Cerebellum (tissue), 4 donors: ENCODE measurements at places on chromosomes 16 and 17.

DNA sequence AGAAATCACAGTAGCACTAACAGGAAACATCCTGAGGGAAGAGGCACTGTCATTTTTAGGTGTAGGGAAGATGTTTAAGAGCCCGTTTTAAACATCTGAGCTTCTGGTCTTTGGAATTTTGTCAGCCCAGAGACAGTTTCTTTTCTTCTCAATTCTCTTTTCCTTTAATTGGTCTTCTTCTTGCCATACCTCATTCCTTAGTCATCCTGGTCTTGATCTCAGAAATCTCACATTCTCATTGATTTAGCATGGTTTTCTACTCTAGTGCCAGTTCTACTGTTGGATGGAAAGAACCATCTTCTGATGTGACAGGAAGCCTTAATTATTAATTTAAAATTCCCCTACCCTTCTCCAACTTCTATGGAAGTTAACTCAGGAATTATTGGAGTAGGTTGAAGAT, 25.4 kb downstream of the BMERB1 start:
- no peak for DNase-seq

- no peak for DNase-seq
Observed at GRCh38 chr16:21256636-21257035, 21.5 kb downstream of the CRYM start.

DNA sequence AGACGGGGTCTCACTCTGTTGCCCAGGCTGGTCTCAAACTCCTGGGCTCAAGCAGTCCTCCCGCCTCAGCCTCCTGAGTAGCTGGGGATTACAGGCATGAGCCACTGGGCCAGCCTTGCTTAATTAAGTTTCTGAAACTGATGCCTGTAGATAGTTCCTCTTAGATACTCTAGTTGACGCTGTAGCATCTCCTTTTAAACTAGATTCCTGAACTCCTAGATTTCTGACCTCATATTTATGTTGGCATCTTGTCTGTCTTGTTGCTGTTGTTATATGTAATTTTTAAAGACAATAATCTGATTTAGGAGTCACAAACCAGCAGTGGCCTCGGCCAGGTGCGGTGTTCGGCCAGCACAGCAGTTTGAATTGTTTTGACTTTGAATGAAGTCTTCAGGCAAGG, 37.5 kb downstream of the DHRS7B start:
- DNase-seq = no peak

DNA sequence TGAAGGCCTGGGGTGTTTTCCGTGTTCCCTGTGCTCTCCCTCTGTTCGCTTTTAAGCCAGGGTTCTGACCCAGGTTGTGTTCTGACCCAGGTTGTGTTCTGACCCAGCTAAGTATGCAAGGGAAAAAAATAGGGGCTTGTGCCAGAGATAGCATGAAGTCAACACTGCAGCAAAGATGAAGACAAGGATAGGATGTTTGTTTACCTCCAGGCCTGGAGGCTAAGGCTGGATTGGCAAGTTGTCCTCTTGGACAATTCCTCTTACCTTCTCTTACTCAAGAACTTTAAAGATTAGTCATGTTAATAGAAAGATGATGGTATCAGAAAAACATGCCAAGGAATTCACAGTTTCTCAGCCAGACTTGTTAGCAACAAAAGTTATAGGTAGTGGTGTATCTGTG, 19.4 kb downstream of the LYRM9 start:
- DNase-seq = no peak

DNA sequence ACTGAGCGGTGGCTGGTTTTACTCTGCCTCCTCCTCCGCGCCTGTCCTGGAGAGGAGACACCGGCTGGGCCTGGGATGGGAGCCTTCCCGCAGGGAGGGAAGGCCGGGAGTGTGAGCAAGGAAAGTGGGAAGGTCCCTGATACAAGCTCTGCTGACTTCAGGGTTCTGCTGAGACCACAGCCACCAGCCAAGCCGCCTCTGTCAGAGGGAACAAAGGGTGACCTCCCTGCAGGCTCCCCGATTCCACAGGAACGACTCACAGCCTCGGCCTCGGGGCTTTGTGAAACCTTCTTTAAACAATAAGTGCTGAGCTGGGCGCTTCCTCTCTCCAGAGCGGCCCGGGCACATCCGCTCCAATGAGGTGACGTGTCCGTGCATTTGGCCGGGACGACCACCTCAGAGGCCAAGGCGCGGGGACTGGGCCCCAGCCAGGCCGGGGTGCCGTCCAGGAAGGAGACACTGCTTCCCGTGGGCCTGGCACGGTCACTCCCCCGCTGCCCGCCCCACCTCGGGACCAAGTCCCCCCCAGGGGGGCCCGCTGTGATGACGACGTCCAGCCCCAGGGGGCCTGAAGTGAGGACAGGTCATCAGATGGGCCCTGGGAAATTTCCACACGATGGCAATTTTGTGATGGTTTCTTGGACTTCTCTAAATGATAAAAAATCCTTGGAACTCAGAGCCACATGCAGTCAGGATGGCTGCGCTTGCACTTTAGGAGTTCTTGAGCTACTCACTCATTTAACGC, 11.8 kb upstream of the CIBAR2 start:
- no peak for DNase-seq

DNA sequence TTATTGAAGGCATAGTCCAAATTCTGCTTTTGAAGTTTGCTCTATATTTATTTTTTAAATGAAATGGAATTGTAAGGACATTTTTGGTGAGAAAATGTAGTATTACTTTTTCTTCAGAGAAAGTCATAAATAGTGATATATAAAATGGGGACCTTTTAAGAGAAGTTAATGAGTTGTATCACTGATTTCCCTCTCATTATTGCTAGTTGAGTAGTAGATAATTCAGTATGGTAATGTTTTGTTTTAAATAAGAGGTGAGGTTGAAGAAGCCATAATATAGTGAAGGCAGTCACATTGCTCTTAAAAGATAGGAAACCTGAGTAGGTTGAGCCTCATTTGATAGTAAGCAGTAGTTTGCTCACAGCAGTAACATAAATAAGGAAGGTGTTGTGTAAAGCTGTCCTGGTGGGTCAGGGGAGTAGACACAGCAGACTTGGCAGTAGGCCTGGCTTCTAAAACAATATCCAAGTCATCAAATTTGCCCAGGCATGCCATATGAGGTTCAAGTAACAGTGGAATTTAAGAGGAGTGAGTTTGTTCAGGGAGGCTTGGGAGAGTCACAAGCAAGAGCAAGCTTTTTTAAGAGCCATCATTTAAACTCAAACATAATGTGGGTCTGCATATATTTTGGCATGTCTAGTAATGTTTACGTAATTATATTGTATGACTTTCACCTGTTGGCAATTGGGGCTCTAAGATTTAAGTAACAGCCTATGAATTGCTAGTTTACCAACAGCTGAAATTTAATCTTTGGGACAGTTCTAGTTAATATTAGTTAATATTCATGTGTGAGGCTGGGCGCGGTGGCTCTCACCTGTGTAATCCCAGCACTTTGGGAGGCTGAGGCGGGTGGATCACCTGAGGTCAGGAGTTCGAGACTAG, 6.5 kb downstream of the NFATC3 start:
- DNase-seq = no peak
